ENCODE measurements at places on chromosomes 3 and 15.

GRCh38 chr3:69370156-69370883 lies 15.6 kb downstream of the FRMD4B start:
- no peak for DNase-seq

- no peak for DNase-seq
Observed at GRCh38 chr3:139309880-139310279, 33.9 kb upstream of the MRPS22 start.

- DNase-seq, result no peak
Observed at GRCh38 chr15:87851497-87851896, 405.0 kb downstream of the NTRK3 start.

GRCh38 chr3:12438318-12438717 lies 46.0 kb upstream of the TSEN2 start:
- no peak for DNase-seq

- DNase-seq, result no peak
Observed at GRCh38 chr3:108441518-108441917, 68.9 kb downstream of the MYH15 start.

DNA sequence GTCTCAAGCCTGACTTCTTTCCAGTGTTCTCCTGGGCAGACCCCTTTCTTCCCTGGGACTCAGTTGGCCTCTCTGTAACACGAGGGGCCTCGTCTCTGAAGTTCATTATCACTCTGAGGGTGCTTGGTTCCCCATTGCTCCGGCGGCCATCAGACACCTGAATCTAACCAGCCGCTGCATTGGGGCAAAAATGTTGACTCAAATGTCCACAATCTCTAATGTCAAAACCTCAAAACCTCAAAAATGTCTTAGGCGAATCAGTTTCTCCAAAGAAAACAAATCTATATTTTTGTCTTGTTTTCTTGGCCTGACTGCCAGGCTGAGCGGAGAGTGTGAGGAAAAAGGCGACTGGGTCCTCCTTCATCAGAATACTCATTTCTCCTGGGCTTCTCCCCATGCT lies 220.7 kb downstream of the VPS13C start:
- DNase-seq, result no peak

- DNase-seq, result no peak
Observed at GRCh38 chr3:13235079-13235478, 161.8 kb upstream of the IQSEC1 start.

- no peak for DNase-seq
Observed at GRCh38 chr15:99054892-99055291, 47.3 kb upstream of the PGPEP1L start.

DNA sequence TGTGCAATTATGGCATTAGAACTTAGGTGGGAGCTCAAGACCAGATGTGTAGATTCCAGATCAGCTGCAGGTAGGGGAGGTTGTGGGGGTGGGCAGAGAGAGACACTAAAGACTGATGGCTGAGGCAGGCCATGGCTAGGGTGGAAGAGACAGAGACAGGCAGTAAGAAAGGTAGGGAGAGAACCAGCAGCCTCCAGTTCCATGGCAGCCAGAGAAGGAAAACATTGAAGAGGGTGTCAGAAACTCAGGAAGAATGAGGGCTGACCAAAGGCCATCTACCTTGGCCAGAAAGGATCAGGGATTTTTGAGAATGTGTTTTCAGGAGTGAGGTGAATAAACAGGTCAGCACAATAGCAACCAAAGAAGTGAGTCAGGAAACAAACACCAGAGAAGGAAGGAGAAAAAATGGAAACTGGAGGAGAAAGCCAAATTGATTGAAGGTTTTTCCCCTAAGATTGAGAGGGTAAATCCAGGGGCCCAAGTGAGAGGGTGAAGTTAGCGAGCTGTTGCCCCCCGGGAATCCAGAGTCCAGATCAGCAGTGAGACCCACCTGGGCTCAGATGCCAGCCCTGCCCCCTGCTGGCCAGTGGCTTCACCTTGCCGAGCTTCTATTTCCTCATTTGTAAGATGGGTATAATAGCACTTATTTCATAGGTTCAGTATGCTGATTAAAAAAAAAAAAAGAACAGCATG lies 41.0 kb downstream of the ABHD2 start:
- no peak for DNase-seq

GRCh38 chr3:182405759-182406158 lies 387.5 kb upstream of the ATP11B start:
- no peak for DNase-seq

GRCh38 chr3:56369914-56370313 lies 98.4 kb downstream of the ERC2 start:
- no peak for DNase-seq

GRCh38 chr3:156106721-156107373 lies 13.5 kb upstream of the KCNAB1 start:
- no peak for DNase-seq

DNA sequence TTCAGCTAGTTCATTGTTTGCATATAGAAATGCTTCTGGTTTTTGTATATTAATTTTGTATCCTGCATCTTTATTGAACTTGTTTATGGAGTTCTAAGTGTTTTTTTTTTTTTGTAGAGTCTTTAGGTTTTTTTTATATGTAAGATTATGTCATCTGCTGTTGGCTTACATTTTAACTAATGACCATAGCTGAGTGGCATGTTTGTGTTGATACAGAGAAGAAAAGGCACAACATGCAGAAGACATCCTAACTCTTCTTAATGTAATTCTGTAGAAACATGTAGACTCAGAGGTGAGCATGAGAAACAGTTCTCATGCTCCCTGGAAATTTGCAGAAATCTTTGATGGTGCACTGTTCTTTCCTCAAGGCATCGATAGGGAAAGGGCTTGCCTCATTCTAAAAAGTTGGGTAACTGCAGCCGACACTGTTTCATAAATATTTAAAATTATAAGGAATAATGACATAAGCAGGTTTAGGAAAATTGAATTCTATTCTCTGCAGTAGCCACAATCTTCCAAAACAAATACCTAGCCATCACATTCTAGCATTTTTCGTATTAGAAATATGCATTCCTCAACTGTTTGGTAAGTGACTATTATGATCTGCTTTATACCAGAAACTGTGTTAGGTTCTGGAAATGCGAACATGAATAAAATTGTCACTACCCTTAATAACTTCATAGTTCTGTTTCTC lies 499.6 kb upstream of the KCNMB2 start:
- DNase-seq, result no peak

- no peak for DNase-seq
Observed at GRCh38 chr3:89002191-89002590, 105.2 kb upstream of the EPHA3 start.

GRCh38 chr15:59997070-59997701 lies 6.9 kb upstream of the FOXB1 start:
- no peak for DNase-seq

GRCh38 chr3:30641416-30642251 lies 35.2 kb downstream of the TGFBR2 start:
- DNase-seq, result no peak

DNA sequence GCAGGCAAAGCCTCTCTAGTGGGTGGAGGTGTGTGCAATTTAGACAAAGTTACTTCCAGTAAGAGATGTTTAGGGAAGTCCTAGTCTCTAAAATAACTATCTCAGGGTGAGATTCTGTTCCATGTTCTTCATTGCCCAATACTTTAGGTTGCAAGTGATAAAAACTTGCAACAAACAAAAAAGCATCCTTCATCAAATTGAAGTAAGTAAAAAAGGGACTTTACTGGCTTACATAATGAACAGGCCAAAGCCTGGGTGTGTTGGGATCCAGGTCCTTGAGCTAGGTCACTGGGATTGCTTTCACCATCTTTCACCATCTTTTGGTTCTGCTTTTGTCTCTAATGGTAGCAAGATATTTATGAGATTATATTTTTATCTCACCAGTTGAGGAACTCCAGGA lies 38.3 kb downstream of the CX3CR1 start:
- no peak for DNase-seq

DNA sequence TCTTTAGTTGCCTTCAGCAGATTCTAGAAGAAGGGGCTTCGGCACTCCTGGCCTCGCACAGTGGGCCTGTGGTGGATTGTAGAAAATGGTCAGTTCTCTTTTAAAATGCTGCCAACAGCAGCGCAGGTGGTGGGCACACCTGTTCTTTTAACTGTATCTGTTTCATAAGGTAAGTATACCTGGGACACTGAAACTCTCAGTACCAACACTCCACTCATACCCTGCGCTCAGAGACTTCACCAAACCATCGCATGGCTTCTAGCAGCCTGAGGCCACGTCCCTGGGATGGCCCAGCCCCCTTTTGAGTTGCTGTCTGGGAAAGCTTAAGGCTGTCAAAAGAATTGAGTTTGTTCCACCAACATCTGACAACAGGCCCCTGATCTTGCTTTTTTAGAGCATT lies 56.7 kb upstream of the MCF2L2 start:
- no peak for DNase-seq

DNA sequence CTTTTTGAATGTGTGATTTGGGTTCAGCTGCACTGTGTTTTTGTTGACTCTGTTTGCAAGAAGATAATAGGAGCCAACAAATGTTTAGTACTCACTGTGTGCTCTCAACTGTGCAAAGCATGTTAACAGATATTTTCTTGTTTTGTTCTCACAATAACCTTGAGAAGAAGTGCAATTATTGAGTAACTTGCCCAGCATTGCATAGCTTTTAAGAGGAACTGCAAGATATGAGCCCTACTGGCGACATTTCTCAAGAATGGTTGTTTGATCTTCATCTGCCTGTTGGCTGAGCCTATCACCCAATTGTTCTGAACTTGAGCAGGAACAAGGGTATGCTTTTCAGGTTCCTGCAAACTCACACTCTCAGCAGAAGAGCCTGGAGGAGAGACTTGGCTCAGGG lies 43.4 kb upstream of the AGBL1 start:
- no peak for DNase-seq

DNA sequence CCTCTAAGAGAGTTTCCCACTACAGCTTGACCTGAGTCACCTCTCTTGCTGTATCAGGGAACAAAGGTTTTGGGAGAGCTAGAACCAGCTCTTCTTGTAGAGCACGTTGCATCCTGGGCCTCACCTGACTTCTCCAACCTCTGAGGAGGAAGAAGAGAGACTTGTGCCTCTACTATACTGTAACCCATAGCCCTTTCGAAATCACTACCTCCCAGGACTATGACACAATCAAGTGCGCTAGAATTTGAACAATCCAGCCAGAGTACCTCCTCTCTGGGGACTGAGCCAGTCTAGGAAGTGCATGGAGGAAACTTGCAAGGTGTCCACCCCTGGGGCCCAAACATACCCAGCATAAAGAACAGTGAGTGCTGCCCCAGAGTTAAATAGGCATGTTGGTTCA lies 192.8 kb upstream of the BHLHE40 start:
- DNase-seq, result no peak

DNA sequence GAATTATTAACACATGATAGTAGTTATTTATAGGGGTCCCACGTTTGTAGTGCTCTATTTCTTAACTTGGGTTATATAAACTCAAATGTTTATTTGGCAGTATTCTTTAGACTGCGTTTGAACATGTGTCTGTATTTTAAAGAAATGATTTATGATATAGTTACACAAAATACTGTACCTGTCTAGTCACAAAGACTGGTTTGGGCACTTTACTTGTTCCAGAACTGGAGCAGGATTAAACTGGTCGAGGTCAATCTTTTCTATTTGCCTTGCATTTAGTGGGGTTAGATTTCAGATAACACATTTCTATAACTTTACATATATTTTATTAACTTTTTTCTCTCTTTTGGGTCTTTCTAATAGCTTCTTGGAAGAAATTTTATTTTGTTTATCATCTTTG lies 39.5 kb downstream of the HACD3 start:
- no peak for DNase-seq

- DNase-seq, result no peak
Observed at GRCh38 chr15:81155375-81156218, 21.5 kb downstream of the CFAP161 start.

GRCh38 chr15:100095541-100096247 lies 246.1 kb downstream of the ADAMTS17 start:
- DNase-seq, result no peak

GRCh38 chr3:121654493-121655385 lies 6.0 kb downstream of the HCLS1 start:
- DNase-seq, result no peak

DNA sequence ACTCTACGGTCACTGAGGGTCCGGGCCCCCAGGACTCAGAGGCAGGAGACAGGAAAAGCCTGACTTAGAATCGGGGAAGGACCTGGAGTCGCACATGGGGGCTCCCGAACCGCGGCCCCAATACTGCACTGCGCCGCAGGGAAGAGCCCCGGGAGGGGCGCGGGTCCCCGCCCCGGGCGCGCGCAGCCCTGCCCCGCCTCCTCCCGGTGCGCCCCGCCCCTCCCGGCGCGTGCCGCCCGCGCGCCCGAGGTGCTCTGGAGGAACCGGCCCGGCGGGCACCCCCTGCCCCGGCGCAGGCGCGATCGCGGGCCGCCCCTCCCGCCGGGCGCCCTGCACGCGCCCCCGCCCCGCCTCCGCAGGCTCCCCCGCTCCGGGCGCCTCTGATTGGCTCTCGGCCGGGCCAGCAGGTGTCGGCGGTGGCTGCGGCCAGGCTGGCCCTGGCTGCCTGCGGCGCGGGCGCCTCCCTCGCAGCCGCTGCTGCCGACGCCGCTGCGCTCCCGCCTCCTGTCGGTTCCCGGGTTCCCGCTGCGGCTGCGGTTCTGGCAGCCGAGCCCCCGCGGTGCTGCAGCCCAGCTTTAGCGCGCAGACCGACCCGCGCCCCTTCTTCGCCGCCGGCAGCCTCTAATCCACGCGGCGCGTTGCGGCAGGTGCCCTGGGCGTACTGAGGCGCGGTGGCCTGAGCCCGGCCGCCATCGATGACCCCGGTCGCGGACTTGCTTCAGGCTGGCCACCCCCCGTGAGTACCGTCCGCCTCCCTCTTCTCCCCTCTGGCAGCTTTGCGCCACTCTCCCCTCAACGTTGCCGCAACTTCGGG lies at the start of gene MYRIP:
MYRIP (plus strand) TSS at position 429 of the 814 bp plus-strand sequence. CDS start 91,208 bp downstream, outside the sequence.
- no peak for DNase-seq

DNA sequence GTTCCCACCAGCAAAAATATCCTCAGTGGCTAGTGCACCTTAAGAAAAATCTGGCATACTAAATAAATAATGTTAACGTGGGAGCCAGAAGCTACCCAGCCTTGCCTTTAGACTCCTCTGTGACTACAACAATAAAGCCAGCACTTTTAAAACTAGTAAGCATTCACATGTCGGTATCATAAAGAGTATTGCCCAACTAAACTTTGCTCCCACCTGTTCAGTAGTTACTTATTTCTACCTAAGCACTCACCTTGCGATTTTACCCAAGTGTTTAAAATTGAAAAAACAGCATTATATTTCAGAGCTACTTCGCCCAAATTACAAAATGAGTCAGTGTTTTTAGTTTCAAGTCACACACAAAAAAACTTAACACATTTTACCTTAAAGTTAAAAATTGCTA lies 12.8 kb downstream of the ALDH1L1 start:
- DNase-seq, result no peak

DNA sequence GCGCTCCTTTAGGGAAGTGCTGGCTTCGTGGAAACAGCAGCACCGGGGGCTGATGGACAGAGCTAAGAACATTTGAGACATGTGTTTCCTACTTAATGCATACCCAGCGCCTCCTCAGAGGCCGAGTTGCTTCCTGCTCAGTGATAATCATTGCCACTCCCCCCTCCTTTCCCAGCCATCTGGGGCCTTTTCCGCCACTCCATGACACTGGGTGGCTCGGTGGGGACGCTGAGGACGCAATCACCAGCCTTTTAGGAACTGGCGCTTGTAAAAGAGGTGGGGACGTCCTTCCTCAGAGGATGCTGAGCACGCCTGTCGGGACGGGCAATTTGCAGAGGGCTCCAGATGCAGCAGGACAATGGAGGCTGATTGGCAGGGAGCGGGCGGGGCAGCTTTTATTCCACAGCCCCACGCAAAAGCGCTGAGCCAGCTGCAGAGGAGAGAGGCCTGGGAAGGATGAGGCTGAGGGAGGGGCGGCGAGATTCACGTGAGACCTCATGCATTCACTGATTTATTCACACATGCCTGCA lies 22.2 kb upstream of the IQSEC1 start:
- DNase-seq, result no peak
